ENCODE measurements at places on chromosomes 13 and 19. TPM values are rescaled to one million over a fixed set of nuclear protein-coding genes. Genes with fewer than 3 reads are reported as not detected.

C13orf46 gene
- 1.6 TPM for total RNA-seq

ZNF112 gene
- not detected for total RNA-seq

RASIP1 gene
- total RNA-seq = 0.72 TPM

CIRBP gene
- total RNA-seq = 161 TPM

ZNF564 gene
- 6.2 TPM for total RNA-seq

HSH2D gene
- 23.5 TPM for total RNA-seq

- no peak overlapping the region for H3K4me3 ChIP-seq
- no peaks in the 10 kb centered on the region for H3K36me3 ChIP-seq
- no peaks in the 10 kb centered on the region for H3K4me1 ChIP-seq
Observed at GRCh38 chr19:45311621-45312020, 11.1 kb downstream of the CKM start.

- no peaks in the 10 kb centered on the region for H3K4me1 ChIP-seq
- no peak for DNase-seq
Observed at GRCh38 chr19:44814517-44814916, 5.6 kb downstream of the BCAM start.

GRCh38 chr19:46753420-46754155 lies 7.3 kb upstream of the STRN4 start:
- peaks cover 8% of the 10 kb centered on the region for H3K4me1 ChIP-seq
- no peak overlapping the region for H3K27ac ChIP-seq

DNA sequence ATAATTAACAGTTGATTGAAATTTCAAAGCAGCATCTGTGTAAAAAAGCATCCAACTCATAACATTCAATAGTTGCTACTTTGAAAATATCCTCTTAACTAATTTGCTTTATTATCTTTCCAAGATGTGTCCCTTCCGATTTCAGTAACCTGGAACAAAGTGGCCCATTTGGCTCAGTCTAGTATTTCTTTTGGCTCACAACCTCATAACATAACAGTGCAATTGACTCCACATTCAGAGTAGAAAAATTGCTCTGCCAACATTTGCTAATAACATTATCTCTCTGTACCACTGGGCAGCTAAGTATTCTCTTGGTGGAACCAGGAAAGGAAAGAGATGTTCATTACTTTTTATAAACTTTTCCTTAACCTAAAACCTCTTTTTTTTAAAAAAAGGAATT lies 571.1 kb upstream of the ARGLU1 start:
- no peaks in the 10 kb centered on the region for H3K27me3 ChIP-seq
- no peak overlapping the region for H3K4me3 ChIP-seq
- H3K27ac ChIP-seq = no peak overlapping the region

- H3K27ac ChIP-seq = peak overlapping the region; percentile 91
- H3K36me3 ChIP-seq = peaks cover 38% of the 10 kb centered on the region
- peaks cover 30% of the 10 kb centered on the region for H3K4me1 ChIP-seq
- peak overlapping the region; percentile 93 for H3K4me3 ChIP-seq
- H3K27me3 ChIP-seq = peaks cover 1% of the 10 kb centered on the region
Observed at GRCh38 chr13:48975101-48975855, 434 bp upstream of the FNDC3A start.

GRCh38 chr19:35100588-35101533 lies 14.8 kb upstream of the FXYD3 start:
- no peak overlapping the region for H3K4me3 ChIP-seq
- no peaks in the 10 kb centered on the region for H3K36me3 ChIP-seq
- H3K4me1 ChIP-seq = no peaks in the 10 kb centered on the region
- no peak overlapping the region for H3K27ac ChIP-seq

DNA sequence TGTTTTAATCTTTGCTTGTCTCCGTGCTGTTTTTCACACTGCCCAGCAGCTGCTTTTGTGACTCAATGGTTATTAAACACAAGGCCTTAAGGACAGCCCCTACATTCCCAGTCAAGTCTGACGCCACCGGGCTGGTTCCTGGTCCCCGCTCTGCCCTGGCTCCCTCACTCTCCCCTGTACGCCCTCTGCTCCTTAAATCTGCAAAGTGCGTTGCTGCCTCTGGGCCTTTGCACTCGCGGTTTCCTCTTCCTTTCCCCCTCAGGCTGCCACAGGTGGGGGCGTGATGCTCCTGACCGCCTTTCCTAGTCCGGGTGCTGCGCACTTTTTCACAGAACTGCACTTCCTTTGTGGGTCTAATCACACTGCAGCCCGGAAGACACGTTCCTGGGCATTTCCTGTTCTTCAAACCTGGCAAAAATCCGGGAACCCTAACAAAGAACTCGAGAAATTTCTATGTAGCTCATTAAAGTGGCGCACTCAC lies 25.6 kb downstream of the NOSIP start:
- peak overlapping the region; percentile 9 for H3K4me3 ChIP-seq
- peaks cover 51% of the 10 kb centered on the region for H3K36me3 ChIP-seq
- no peaks in the 10 kb centered on the region for H3K27me3 ChIP-seq
- peaks cover 70% of the 10 kb centered on the region for H3K4me1 ChIP-seq
- peak; percentile 71 for DNase-seq
- H3K27ac ChIP-seq = peak overlapping the region; percentile 94

GRCh38 chr19:52200044-52200443 lies 10.2 kb downstream of the PPP2R1A start:
- peaks cover 40% of the 10 kb centered on the region for H3K4me1 ChIP-seq
- H3K4me3 ChIP-seq = no peak overlapping the region
- H3K27me3 ChIP-seq = no peaks in the 10 kb centered on the region
- H3K36me3 ChIP-seq = peaks cover 36% of the 10 kb centered on the region

GRCh38 chr13:81498969-81499368 lies 1158.0 kb upstream of the SPRY2 start:
- no peaks in the 10 kb centered on the region for H3K36me3 ChIP-seq
- H3K4me3 ChIP-seq = no peak overlapping the region
- H3K27ac ChIP-seq = no peak overlapping the region

- peaks cover 20% of the 10 kb centered on the region for H3K27me3 ChIP-seq
- no peaks in the 10 kb centered on the region for H3K36me3 ChIP-seq
- H3K4me3 ChIP-seq = no peak overlapping the region
- H3K4me1 ChIP-seq = no peaks in the 10 kb centered on the region
Observed at GRCh38 chr19:30669329-30670010, 297.3 kb downstream of the ZNF536 start.

GRCh38 chr13:44307255-44307654 lies 66.4 kb upstream of the SERP2 start:
- no peak overlapping the region for H3K27ac ChIP-seq
- peaks cover 2% of the 10 kb centered on the region for H3K27me3 ChIP-seq
- no peak overlapping the region for H3K4me3 ChIP-seq
- no peak for DNase-seq

- no peak overlapping the region for H3K27ac ChIP-seq
- H3K4me3 ChIP-seq = no peak overlapping the region
- peaks cover 57% of the 10 kb centered on the region for H3K27me3 ChIP-seq
- no peak for DNase-seq
- H3K36me3 ChIP-seq = peaks cover 4% of the 10 kb centered on the region
Observed at GRCh38 chr19:1773184-1773583, 19.9 kb downstream of the ONECUT3 start.

DNA sequence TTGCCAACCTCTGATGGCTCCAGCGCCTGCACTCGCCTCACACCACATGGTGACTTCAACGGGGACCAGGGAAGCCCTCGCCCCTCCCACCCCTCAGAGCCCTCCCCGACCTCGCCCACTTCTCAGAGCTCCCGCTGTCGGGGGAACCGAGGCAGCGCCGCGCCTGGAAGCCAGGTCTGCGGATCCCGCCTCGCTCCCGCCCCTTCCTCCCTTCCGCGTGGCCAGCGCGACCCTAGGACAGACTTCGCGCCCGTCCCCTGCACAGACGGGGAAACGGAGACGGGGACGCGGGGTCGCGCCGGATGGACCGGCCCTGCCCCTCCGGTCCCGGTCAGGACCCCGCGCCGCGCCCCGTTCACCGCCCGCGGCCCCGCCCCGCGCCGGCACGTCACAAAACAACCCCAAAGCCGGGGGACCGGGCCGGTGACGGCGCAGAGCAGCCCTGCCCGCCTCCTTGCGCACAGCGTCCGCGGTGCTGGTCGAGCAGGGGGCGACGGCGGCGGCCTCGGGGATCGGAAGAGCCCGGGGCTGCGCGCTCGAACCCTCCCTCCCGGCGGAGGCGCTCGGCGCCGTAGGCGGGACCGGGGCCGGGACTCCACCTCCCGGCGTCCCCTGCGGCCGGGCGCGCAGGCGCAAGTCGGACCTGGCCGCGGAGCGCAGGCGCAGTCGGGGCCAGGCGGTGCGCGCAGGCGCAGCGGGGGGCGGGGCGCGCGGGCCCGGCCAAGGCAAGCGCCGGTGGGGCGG lies 379 bp upstream of the CDC34 start:
- H3K4me1 ChIP-seq = peaks cover 22% of the 10 kb centered on the region
- DNase-seq = peak; percentile 88
- no peaks in the 10 kb centered on the region for H3K27me3 ChIP-seq
- H3K27ac ChIP-seq = peak overlapping the region; percentile 88
- H3K4me3 ChIP-seq = peak overlapping the region; percentile 81

GRCh38 chr13:52862358-52863206 lies 14.1 kb upstream of the PCDH8 start:
- no peaks in the 10 kb centered on the region for H3K36me3 ChIP-seq
- peaks cover 2% of the 10 kb centered on the region for H3K27me3 ChIP-seq
- H3K27ac ChIP-seq = no peak overlapping the region
- no peaks in the 10 kb centered on the region for H3K4me1 ChIP-seq
- peak; percentile 36 for DNase-seq
- no peak overlapping the region for H3K4me3 ChIP-seq

DNA sequence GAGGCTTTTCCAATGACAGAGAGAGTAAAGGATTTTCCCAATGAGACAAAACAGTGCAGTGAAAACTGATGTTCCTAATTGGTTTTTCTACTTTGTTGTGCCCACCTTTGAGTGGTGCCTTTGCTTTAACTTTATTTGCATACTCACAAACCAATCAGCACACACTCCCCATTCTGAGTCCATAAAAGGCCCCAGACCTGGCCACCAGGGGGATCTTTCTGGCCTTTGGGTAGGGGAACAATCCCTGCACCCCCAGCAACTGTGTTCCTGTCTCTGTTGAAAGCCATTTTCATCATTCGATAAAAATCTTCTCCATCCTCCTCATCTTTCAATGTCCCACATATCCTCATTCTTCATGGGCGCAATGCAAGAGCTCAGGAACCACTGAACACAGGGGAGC lies 252.8 kb downstream of the B3GLCT start:
- H3K27ac ChIP-seq = no peak overlapping the region
- H3K4me3 ChIP-seq = no peak overlapping the region
- DNase-seq = peak; percentile 2

DNA sequence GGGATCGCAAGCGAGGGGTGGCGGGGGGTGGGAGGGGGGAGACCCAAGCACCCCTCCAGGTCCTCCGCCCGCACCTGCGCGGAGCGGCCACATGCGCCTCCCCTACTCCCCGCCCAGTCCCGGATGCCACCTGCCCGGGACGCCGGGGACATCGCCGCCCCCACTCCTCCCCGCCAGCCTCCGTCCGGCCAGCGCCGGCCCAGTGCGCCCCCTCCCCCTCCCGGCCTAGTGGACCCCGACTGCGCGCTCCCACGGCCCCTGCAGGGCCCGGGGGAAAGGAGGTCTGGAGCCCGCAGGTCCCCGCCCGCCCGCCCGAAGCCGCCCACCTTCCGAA lies 263 bp downstream of the RHPN2 start:
- peak; percentile 44 for DNase-seq
- H3K27ac ChIP-seq = no peak overlapping the region
- no peaks in the 10 kb centered on the region for H3K36me3 ChIP-seq
- H3K4me3 ChIP-seq = peak overlapping the region; percentile 69

GRCh38 chr13:88376760-88377388 lies 705.7 kb downstream of the SLITRK5 start:
- no peaks in the 10 kb centered on the region for H3K27me3 ChIP-seq
- H3K36me3 ChIP-seq = no peaks in the 10 kb centered on the region
- H3K4me1 ChIP-seq = no peaks in the 10 kb centered on the region
- no peak for DNase-seq
- no peak overlapping the region for H3K4me3 ChIP-seq

- H3K27ac ChIP-seq = no peak overlapping the region
- H3K27me3 ChIP-seq = no peaks in the 10 kb centered on the region
Observed at GRCh38 chr13:20799726-20800416, 26.1 kb upstream of the EEF1AKMT1 start.

DNA sequence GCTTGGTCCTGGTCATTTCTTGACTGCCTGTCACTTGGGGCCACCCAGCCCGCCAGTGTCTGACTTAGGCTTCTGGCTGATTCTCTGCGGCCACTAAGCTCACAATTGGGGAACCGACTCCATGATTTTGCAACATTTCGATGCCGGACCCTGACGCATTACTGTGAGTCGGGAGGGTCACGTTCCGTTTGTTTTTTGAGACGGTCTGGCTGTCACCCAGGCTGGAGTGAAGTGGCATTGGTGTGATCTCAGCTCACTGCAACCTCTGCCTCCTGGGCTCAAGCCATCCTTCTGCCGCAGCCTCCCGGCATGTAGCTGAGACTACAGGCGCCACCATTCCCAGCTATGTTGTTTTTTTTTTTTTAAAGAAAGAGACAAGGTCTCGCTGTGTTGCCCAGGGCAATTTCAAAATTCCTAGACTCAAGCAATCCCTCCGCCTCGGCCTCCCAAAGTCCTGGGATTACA lies 3.2 kb upstream of the ADAT3 start:
- H3K4me3 ChIP-seq = no peak overlapping the region
- H3K27ac ChIP-seq = no peak overlapping the region
- H3K4me1 ChIP-seq = peaks cover 32% of the 10 kb centered on the region
- H3K27me3 ChIP-seq = no peaks in the 10 kb centered on the region
- no peak for DNase-seq

DNA sequence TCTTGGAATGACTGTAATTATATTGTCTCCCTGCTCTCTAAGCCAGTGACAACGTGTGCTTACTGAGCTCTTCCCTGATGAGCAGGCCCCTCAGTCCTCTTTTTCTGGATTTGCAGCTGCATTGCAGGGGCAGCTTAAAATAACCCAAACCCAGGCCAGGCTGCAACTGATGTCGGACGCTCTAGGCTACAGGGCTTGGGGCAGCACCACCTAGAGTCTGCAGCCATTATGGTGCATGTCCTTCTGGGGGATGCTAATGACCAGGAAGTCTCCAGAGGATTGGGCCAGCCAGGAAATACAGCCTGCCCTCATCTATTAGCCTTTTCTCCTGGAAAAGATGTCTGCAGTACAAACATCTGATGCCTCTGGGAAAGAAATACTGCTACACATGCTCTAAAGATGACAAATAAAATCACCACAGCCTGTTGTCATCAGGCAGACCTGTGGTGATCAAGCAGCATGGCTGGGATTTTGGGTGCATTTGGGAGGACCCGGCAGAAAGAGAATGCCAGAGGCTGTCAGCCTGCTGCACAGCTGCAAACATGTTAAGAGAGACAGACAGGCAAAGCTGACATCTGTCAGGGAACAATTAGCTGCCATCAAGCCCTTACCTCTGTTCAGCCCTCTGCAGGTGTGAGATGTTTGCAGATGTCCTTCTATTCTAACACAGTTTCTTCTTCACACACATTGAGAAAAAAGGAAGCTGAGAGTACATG lies 51.8 kb downstream of the CCDC70 start:
- no peak overlapping the region for H3K4me3 ChIP-seq
- H3K27ac ChIP-seq = no peak overlapping the region
- H3K27me3 ChIP-seq = peaks cover 4% of the 10 kb centered on the region
- DNase-seq = no peak

GRCh38 chr19:38022791-38023670 lies 116.0 kb downstream of the SIPA1L3 start:
- no peak overlapping the region for H3K4me3 ChIP-seq
- H3K36me3 ChIP-seq = no peaks in the 10 kb centered on the region
- H3K27me3 ChIP-seq = no peaks in the 10 kb centered on the region

- no peaks in the 10 kb centered on the region for H3K27me3 ChIP-seq
- H3K4me3 ChIP-seq = peak overlapping the region; percentile 56
- H3K4me1 ChIP-seq = peaks cover 82% of the 10 kb centered on the region
- DNase-seq = peak; percentile 52
Observed at GRCh38 chr13:40994581-40995230, 24.4 kb downstream of the ELF1 start.

- H3K27me3 ChIP-seq = peaks cover 3% of the 10 kb centered on the region
- H3K27ac ChIP-seq = peak overlapping the region; percentile 46
- H3K4me1 ChIP-seq = peaks cover 17% of the 10 kb centered on the region
- H3K4me3 ChIP-seq = peak overlapping the region; percentile 67
- H3K36me3 ChIP-seq = peaks cover 13% of the 10 kb centered on the region
Observed at GRCh38 chr19:45681391-45682015, 10.2 kb downstream of the SNRPD2 start.

Data from activated CD8-positive, alpha-beta T cell treated with anti-CD3 and anti-CD28 coated beads for 36 hours (primary cell).